ENCODE measurements at places on chromosomes 1 and 21. TPM values are rescaled to one million over a fixed set of nuclear protein-coding genes. Genes with fewer than 3 reads are reported as not detected.

DNA sequence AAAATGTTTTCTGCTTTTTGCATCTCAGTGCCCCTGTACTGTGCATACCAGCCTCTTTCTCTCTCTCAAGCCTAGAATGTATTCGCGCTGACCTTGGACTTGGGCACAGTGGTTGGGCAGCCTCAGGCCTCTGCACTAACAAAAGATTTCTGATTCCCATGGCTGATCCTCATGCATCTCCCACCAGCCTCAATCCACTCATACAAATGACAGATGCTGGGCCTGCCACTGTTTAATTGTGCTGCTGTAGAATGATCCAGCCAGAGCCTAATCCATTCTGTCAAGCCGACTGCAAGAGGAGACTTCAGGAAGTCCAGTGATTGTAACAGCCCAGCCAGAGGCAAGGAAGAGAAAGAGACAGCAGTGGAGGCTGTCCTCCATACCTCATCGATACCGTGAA is 180.8 kb downstream of the ASTN1 start:
- H3K36me3 ChIP-seq: no peaks in the 10 kb centered on the region
- H3K4me3 ChIP-seq: no peak overlapping the region
- H3K27me3 ChIP-seq: no peaks in the 10 kb centered on the region

The SDF4 gene
- 87.5 TPM for total RNA-seq

GRCh38 chr1:99328171-99328570 is 63.9 kb downstream of the PLPPR4 start:
- H3K36me3 ChIP-seq: no peaks in the 10 kb centered on the region
- H3K4me3 ChIP-seq: no peak overlapping the region
- H3K27ac ChIP-seq: no peak overlapping the region
- no peak for DNase-seq
- no peaks in the 10 kb centered on the region for H3K4me1 ChIP-seq
- no peaks in the 10 kb centered on the region for H3K27me3 ChIP-seq

The OLFML2B gene
- not detected for total RNA-seq

DNA sequence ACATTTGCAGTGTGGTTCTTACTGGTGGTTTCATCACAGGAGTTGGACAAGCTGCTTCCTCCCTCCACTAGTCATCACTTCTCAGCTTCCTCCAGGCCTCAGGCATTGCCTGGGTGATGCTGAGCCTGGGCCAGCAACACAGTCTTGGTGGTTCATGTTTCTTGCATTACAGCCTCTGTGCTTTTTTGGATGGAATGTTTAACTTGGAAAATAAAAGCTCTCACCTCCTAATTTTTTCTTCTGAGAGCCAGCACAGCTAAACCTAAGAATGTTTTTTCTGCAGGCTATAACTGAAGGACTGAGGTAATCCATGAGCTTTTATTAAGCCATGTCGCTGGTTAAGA is 66.1 kb upstream of the RHOU start:
- H3K36me3 ChIP-seq: no peaks in the 10 kb centered on the region
- no peaks in the 10 kb centered on the region for H3K27me3 ChIP-seq
- H3K4me1 ChIP-seq: no peaks in the 10 kb centered on the region
- no peak for DNase-seq

The KDF1 gene
- total RNA-seq: 0.18 TPM

The DNAJC6 gene
- total RNA-seq: 2.1 TPM

DNA sequence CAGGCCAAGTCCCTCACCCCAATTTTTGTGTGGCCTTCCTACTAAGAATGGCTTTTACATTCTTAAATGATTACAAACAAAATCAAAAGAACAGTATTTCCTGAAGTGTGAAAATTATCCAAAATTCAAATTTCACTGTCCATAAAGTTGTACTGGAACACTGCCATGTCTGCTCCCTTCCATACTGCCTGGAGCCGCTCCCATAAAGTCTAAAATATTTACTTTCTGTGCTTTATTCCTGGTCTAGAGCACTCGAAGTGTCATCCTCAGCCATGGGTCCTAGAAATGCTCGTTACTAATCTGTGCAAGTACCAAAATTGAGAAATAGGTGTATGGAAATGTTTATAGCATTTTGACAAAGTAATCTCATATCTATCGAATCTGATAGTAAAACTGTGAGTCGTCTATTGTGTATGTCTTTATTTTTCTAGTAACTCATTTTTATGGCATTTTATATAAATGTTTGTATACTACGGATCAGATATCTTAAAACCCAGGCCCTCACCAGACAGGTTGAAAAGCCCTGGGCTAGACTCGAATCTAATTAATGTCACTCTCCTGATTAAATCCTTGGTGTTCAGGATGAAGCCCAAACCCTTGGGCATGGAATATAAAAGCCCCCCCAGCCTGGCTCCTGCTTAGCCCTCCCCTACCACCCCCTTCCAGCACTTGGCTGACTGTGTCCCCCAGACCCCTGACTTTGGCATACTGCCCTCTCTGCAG is 4.9 kb downstream of the LBR start:
- peak overlapping the region; percentile 69 for H3K27ac ChIP-seq
- H3K4me3 ChIP-seq: no peak overlapping the region
- H3K4me1 ChIP-seq: peaks cover 51% of the 10 kb centered on the region
- no peak for DNase-seq
- no peaks in the 10 kb centered on the region for H3K27me3 ChIP-seq

The RUNX1 gene
- total RNA-seq: 18.7 TPM

The LYPD8 gene
- total RNA-seq: not detected

DNA sequence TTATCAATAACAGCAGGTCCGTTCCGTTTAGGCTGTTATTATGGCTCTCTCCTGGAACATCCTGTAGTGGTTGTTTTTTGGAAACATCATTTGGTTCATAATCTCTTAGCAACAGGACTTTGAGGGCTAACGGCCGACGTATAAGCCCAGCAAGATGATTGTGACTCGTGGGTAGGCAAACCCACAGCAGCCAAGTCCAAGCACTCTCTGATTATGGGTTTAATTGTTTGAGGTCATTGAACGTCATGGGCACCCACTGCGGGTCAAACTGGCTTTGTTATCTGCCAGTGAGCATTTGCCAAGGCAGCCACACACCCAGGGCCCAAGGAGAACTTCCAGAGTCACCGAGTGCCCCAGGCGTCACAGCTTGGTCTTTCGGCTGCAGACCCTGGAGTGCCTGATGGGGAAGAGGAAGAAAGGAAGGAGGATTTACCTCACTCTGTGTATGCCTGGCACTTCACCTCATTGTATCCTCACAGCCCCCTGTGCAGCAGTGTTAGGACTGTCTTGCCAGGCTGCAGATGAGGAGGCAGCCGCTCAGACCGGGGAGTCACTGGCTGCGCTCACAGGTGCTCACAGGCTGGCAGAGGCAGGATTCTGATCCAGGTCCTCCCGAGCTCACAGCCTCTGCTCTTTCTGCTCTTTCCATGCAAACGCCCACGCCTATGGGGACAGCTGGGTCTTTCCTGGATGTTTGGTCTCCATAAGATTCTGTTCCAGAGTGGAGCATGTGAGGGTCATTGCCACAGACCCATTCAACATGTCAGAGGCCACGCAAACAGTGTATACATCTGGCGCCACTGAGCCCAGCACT is 30.8 kb upstream of the EPS8L3 start:
- peaks cover 79% of the 10 kb centered on the region for H3K4me1 ChIP-seq
- no peak overlapping the region for H3K27ac ChIP-seq
- DNase-seq: no peak
- peaks cover 2% of the 10 kb centered on the region for H3K36me3 ChIP-seq
- H3K27me3 ChIP-seq: no peaks in the 10 kb centered on the region

DNA sequence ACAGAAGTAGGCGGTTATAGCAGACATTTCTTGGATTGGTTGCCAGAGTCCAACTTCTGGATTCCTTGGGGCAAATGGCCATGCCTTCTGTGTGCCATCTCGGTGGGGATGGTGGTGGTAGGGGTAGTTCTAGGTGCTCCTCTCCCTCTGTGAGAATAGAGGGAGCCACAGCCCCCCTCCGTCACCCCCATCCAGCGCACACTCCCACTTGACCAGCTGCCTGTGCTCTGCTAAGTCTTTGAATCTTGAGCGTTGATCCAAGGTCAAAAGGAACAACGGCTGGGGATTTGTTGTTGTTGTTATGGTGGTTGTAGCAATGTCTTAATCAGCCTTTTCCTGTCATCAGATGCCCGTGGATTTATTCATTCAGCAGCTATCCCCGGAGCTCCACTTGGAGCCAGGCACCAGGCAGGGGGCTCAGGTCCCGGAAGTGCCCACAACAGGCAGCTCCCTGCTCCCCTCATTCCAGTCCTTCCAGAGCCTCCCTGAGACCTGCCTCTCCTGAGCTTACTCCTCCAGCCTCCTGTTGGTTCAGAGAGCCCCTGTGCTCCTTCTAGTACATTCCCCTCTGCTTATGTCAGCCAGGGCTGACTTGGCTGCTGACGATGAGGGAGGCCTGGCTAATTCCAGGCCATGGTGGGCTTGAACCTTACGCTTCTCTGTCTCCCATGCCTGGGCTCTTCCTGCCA is 146.6 kb upstream of the WNT4 start:
- H3K36me3 ChIP-seq: no peaks in the 10 kb centered on the region
- peaks cover 5% of the 10 kb centered on the region for H3K27me3 ChIP-seq
- DNase-seq: no peak
- no peak overlapping the region for H3K27ac ChIP-seq

GRCh38 chr1:208535511-208535910 is 291.3 kb upstream of the PLXNA2 start:
- peaks cover 2% of the 10 kb centered on the region for H3K27me3 ChIP-seq
- H3K36me3 ChIP-seq: no peaks in the 10 kb centered on the region
- H3K4me3 ChIP-seq: no peak overlapping the region
- H3K27ac ChIP-seq: no peak overlapping the region
- no peaks in the 10 kb centered on the region for H3K4me1 ChIP-seq

The FAM167B gene
- 0.89 TPM for total RNA-seq

The HSPG2 gene
- 59.0 TPM for total RNA-seq

- peak; percentile 75 for DNase-seq
- H3K4me1 ChIP-seq: peaks cover 10% of the 10 kb centered on the region
- peaks cover 8% of the 10 kb centered on the region for H3K36me3 ChIP-seq
- H3K27ac ChIP-seq: no peak overlapping the region
- no peak overlapping the region for H3K4me3 ChIP-seq
- no peaks in the 10 kb centered on the region for H3K27me3 ChIP-seq
Measured at GRCh38 chr1:45018599-45019230, 6.7 kb downstream of the UROD start.

- H3K4me3 ChIP-seq: no peak overlapping the region
- no peak overlapping the region for H3K27ac ChIP-seq
- peaks cover 25% of the 10 kb centered on the region for H3K4me1 ChIP-seq
- H3K27me3 ChIP-seq: no peaks in the 10 kb centered on the region
- DNase-seq: no peak
Measured at GRCh38 chr1:27994060-27994459, 34.3 kb downstream of the XKR8 start.

GRCh38 chr1:27816921-27817630 is 13.5 kb upstream of the PPP1R8 start:
- H3K36me3 ChIP-seq: peaks cover 26% of the 10 kb centered on the region
- H3K27ac ChIP-seq: no peak overlapping the region
- no peaks in the 10 kb centered on the region for H3K27me3 ChIP-seq
- H3K4me1 ChIP-seq: no peaks in the 10 kb centered on the region
- H3K4me3 ChIP-seq: no peak overlapping the region

- no peaks in the 10 kb centered on the region for H3K27me3 ChIP-seq
- H3K27ac ChIP-seq: no peak overlapping the region
- H3K4me1 ChIP-seq: no peaks in the 10 kb centered on the region
- no peak for DNase-seq
- H3K4me3 ChIP-seq: no peak overlapping the region
- H3K36me3 ChIP-seq: no peaks in the 10 kb centered on the region
Measured at GRCh38 chr1:68426594-68426993, 23.2 kb downstream of the RPE65 start.

The MXRA8 gene
- 0.98 TPM for total RNA-seq

- H3K27ac ChIP-seq: no peak overlapping the region
- no peak for DNase-seq
- no peak overlapping the region for H3K4me3 ChIP-seq
- no peaks in the 10 kb centered on the region for H3K36me3 ChIP-seq
- no peaks in the 10 kb centered on the region for H3K4me1 ChIP-seq
- H3K27me3 ChIP-seq: no peaks in the 10 kb centered on the region
Measured at GRCh38 chr1:9061252-9061960, 8.0 kb downstream of the SLC2A5 start.

The RIMS3 gene
- total RNA-seq: 3.0 TPM

DNA sequence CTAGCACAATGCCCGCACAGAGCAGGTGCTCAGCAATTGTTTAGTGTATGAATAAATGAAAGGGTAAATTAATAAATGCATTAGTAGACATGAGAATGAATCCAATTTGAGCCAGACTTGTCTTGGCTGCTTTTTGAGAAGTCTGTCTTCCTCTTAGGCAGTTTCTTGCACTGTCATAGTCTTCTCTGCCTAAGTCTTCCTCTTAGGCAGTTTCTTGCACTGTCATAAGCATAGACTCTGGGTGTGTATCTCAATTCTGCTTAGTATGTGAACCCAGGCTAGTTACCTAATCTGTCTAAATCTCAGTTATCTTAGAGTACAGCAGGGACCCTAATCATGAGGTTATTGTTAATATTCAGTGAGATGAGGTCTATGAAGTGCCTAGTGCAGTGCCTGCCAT is 27.2 kb downstream of the NHLH2 start:
- no peaks in the 10 kb centered on the region for H3K36me3 ChIP-seq
- H3K27ac ChIP-seq: no peak overlapping the region
- no peaks in the 10 kb centered on the region for H3K4me1 ChIP-seq
- no peak overlapping the region for H3K4me3 ChIP-seq

DNA sequence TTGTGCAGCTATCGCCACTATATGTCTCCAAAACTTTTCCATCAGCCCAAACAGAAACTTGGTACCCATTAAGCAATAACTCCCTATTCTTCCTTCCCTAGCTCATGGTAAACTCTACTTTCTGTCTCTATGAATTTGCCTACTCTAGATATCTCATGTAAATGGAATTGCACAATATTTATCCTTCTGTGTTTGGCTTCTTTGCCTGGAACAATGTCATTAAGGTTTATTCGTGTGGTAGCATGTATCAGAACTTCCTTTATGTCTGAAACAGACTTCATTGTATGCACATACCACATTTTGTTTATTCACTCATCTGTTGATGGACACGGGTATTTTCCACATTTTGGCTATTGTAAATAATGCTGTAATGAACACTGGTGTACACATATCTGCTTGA is 40.7 kb upstream of the CD34 start:
- H3K4me3 ChIP-seq: no peak overlapping the region
- no peaks in the 10 kb centered on the region for H3K4me1 ChIP-seq
- H3K36me3 ChIP-seq: no peaks in the 10 kb centered on the region
- peaks cover 5% of the 10 kb centered on the region for H3K27me3 ChIP-seq
- DNase-seq: no peak

- no peaks in the 10 kb centered on the region for H3K27me3 ChIP-seq
- H3K4me3 ChIP-seq: no peak overlapping the region
- no peaks in the 10 kb centered on the region for H3K4me1 ChIP-seq
- H3K27ac ChIP-seq: no peak overlapping the region
Measured at GRCh38 chr21:27572696-27573095, 605.8 kb upstream of the ADAMTS5 start.

Measured in activated CD8-positive, alpha-beta T cell treated with anti-CD3 and anti-CD28 coated beads for 36 hours (primary cell).